ENCODE measurements at places on chromosomes 3 and 15. TPM values are rescaled to one million over a fixed set of nuclear protein-coding genes. Genes with fewer than 3 reads are reported as not detected.

The GRM7 gene
- not detected for total RNA-seq

The SEMA5B gene
- total RNA-seq, result 2.3 TPM

The STX19 gene
- total RNA-seq, result 2.8 TPM

The SRGAP3 gene
- total RNA-seq, result 3.2 TPM

DNA sequence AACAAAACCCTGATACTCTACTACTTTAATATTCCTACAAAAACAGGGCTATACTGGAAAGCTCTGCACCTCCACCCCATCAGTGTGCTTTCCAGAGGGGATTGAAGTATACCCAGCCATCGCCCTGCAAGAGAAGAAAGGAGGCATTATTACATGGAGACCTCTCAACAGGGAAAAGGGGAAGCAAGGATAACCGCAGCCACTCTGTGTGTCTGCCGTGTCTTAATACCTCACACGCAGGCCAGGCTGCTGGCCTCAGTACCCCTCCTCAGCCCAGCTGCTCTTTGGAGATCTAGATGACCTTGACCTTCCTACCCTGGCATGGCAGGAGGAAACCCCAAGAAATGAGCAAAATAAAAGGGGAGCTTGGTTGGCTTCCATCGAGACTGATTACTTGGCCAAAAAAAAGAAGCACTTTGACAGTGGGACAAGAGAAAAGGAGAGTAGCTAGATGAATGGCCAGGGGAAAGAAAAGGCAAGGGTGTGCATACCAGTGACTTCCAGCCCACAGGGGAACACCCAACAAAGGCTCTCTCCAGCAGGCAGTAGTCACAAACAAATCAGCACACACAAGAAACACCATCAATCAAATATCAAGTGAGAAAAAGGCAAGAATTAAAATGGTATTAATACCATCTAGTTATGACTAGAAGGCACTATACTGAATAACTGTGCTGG lies 129.4 kb downstream of the STT3B start:
- no peaks in the 10 kb centered on the region for H3K36me3 ChIP-seq
- no peak for DNase-seq
- H3K27me3 ChIP-seq, result no peaks in the 10 kb centered on the region
- H3K4me3 ChIP-seq, result no peak overlapping the region

- H3K4me3 ChIP-seq, result no peak overlapping the region
- H3K27me3 ChIP-seq, result no peaks in the 10 kb centered on the region
- DNase-seq, result no peak
- no peak overlapping the region for H3K27ac ChIP-seq
These were observed 54.5 kb downstream of the ATR start for GRCh38 chr3:142523921-142524566.

GRCh38 chr3:28613511-28614106 lies 265.0 kb upstream of the AZI2 start:
- no peak for DNase-seq
- H3K27ac ChIP-seq, result no peak overlapping the region
- H3K36me3 ChIP-seq, result no peaks in the 10 kb centered on the region
- H3K4me1 ChIP-seq, result no peaks in the 10 kb centered on the region
- no peak overlapping the region for H3K4me3 ChIP-seq

DNA sequence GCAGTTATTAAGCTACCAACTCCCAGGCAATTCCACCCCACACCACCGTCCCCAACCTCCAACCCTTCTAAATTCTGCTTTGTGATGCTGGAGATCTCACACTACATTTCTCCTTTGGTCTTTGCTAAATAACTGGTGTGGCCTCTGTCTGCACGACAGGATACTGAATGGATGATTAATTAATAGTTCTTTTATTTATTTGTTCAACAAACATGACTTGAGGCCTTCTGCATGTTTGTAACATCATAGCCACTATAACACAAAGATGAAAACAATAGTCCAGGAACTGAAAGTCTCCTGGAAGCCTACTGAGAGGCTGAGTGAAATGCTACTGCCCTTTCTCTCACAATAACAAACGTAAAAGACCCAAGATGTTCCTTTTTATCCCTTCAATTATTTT lies 609.5 kb upstream of the UBE2E2 start:
- no peak for DNase-seq
- no peaks in the 10 kb centered on the region for H3K4me1 ChIP-seq

DNA sequence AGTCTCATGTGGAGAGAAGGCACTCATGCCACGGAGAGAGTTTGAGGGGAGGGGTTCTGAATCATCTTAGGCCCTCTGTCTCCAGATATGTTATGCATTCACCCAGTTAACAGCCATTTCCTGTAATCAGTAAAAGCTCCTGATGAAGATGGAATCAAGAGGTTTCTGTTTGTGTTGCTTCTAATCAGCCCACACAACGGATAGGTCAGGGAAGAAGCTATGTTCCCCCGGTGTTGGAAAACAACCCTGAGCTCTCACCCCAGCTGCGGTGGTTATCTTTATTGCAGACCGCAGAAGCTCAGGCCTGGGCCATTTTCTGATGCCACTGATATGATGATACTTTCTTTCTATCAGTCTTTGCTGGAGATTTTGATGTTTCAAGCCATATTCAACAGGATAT lies 338.5 kb upstream of the ONECUT1 start:
- no peaks in the 10 kb centered on the region for H3K27me3 ChIP-seq
- H3K4me1 ChIP-seq, result no peaks in the 10 kb centered on the region
- H3K36me3 ChIP-seq, result no peaks in the 10 kb centered on the region
- DNase-seq, result no peak

DNA sequence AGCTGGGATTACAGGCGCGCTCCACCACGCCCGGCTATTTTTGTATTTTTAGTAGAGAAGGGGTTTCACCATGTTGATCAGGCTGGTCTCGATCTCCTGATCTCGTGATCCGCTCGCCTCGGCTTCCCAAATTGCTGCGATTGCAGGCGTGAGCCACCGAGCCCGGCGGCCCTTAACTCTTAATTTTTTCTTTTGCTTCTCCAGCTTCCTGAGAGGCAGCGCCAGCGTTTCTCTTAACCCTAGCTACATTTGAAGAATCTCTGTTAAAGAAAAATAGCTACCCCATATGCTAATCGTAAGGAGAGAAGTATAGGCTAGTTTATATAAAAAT lies 465 bp upstream of the GK5 start:
- peaks cover 14% of the 10 kb centered on the region for H3K4me1 ChIP-seq
- H3K36me3 ChIP-seq, result no peaks in the 10 kb centered on the region
- no peak for DNase-seq
- H3K4me3 ChIP-seq, result peak overlapping the region; percentile 87
- peak overlapping the region; percentile 93 for H3K27ac ChIP-seq

GRCh38 chr3:42673082-42673481 lies 12.3 kb upstream of the KLHL40 start:
- no peak overlapping the region for H3K4me3 ChIP-seq
- no peaks in the 10 kb centered on the region for H3K27me3 ChIP-seq
- no peaks in the 10 kb centered on the region for H3K4me1 ChIP-seq
- no peaks in the 10 kb centered on the region for H3K36me3 ChIP-seq
- DNase-seq, result peak; percentile 34

GRCh38 chr3:57985176-57985983 lies 22.8 kb upstream of the FLNB start:
- no peak overlapping the region for H3K27ac ChIP-seq
- DNase-seq, result no peak
- H3K4me1 ChIP-seq, result peaks cover 18% of the 10 kb centered on the region
- no peak overlapping the region for H3K4me3 ChIP-seq
- no peaks in the 10 kb centered on the region for H3K27me3 ChIP-seq
- no peaks in the 10 kb centered on the region for H3K36me3 ChIP-seq

GRCh38 chr3:25692341-25692740 lies 27.6 kb upstream of the TOP2B start:
- no peaks in the 10 kb centered on the region for H3K27me3 ChIP-seq
- no peak overlapping the region for H3K4me3 ChIP-seq
- no peak for DNase-seq

DNA sequence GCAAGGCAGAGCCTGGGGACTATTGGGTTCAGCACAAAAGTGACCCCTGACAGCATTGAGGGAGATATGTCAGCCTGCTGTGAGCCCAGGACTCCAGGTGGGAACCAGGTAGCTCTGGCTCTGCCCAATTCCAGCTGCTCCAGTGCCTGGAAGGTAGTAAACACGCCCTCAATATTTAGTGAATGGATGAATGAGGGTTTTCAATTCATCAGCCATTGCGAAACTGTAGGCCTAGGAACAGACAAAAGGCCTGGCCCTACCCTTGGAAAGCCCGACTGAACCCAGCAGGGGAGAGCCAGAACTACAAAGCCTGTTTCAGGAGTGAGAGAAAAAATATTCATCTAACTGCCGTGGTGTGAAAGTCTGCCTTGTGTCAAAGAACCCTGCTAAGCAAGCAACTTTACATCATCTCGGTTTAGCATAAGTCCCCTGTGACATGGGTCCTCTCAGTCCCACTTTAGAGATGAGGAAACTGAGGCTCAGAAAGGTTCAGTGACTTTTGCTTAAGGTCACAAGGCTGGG lies 8.1 kb upstream of the CSK start:
- no peak overlapping the region for H3K4me3 ChIP-seq
- no peak for DNase-seq
- no peak overlapping the region for H3K27ac ChIP-seq
- no peaks in the 10 kb centered on the region for H3K36me3 ChIP-seq
- H3K4me1 ChIP-seq, result peaks cover 24% of the 10 kb centered on the region
- no peaks in the 10 kb centered on the region for H3K27me3 ChIP-seq

DNA sequence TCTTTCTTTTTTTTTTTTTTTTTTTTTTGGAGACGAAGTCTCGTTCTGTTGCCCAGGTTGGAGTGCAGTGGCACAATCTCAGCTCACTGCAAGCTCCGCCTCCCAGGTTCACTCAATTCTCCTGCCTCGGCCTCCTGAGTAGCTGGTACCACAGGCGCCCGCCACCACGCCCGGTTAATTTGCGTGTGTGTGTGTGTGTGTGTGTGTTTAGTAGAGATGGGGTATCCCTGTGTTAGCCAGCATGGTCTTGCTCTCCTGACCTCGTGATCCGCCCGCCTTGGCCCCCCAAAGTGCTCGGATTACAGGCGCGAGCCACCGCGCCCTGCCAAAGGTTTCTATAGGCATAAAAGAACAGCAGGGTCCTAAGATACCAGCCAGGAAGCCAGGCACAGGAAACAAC lies 261.0 kb upstream of the CCDC54 start:
- no peaks in the 10 kb centered on the region for H3K4me1 ChIP-seq
- H3K36me3 ChIP-seq, result no peaks in the 10 kb centered on the region
- no peak overlapping the region for H3K27ac ChIP-seq
- no peaks in the 10 kb centered on the region for H3K27me3 ChIP-seq
- no peak overlapping the region for H3K4me3 ChIP-seq

- no peak overlapping the region for H3K27ac ChIP-seq
- no peaks in the 10 kb centered on the region for H3K36me3 ChIP-seq
- H3K4me1 ChIP-seq, result no peaks in the 10 kb centered on the region
- DNase-seq, result no peak
These were observed 5.2 kb upstream of the C3orf85 start for GRCh38 chr3:109131276-109131675.
